ENCODE measurements at places on chromosomes 4 and X. TPM values are rescaled to one million over a fixed set of nuclear protein-coding genes. Genes with fewer than 3 reads are reported as not detected.

The PRKG2 gene
- not detected for polyA plus RNA-seq

- no peaks in the 10 kb centered on the region for H3K27me3 ChIP-seq
- no peaks in the 10 kb centered on the region for H3K4me1 ChIP-seq
- H3K36me3 ChIP-seq, result no peaks in the 10 kb centered on the region
- H3K4me3 ChIP-seq, result no peak overlapping the region
Observed at GRCh38 chrX:31280580-31280979, 208.7 kb upstream of the FTHL17 start.

DNA sequence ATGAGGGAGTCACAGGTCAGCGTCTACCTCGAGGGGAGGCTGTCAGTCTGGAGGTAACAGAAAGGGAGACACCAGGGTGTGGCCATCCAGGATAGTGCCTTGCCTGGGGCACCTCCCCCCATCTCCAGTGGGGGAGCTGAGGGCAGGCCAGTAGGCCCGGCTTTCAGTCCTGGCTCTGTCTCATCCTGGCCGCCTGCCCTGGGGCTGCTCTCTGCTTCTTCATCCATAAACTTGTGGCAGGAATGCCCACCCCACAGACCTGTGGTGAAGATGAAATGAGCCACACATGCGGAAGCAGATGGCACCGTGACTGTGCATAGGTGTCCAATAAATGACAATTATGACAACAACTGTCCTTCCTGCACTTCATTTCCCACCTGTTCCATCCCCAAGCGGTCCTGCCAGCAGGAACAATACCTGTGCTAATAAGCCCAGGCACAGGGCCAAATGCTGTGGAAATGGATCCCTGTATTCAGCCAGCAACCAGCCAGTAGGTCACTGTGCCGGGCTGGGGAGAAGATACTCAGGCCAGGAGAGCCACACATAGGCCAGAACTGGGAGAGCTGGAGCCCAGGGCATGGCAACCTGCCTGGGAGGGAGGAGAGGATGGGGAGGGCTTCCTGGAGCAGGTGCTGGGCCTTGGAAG is 30.2 kb downstream of the TRO start:
- no peaks in the 10 kb centered on the region for H3K36me3 ChIP-seq
- no peak overlapping the region for H3K27ac ChIP-seq

DNA sequence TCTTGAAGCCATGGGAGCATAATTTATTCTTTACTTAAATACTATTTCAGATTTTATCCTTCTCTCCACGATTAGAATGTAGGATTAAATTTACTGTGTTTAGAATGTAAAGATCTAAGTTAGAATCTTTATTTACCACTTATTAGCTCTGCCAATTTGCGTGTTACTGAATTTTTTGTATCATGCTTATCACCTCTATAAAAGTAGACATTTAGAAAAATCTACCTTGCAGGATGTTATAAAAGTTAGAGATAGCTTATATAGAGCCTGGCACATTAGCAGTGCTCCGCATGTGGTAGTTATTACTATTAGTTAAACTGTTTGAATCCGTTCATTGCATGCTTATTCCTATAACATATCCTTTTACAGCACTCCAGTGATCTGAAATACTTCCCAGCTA is 97.9 kb downstream of the BANK1 start:
- H3K4me3 ChIP-seq, result no peak overlapping the region
- no peak overlapping the region for H3K27ac ChIP-seq
- H3K36me3 ChIP-seq, result no peaks in the 10 kb centered on the region
- no peaks in the 10 kb centered on the region for H3K4me1 ChIP-seq

DNA sequence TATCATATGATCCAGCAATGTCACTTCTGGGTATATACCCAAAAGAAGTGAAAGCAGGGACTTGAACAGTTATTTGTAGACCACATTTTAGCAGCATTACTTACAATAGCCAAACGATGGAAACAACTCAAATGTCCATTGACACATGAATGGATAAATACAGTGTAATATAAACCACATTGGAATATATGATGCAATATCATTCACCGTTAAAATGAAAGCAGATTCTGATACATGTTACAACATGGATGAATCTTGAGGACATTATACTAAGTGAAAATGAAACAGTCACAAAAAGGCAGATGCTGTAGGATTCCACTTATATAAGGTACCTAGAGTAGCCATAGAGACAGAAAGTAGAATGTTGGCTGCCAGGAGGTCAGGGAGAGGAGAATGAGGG is 130.5 kb upstream of the SMAD1 start:
- no peaks in the 10 kb centered on the region for H3K27me3 ChIP-seq
- no peak overlapping the region for H3K4me3 ChIP-seq
- no peaks in the 10 kb centered on the region for H3K4me1 ChIP-seq
- H3K27ac ChIP-seq, result no peak overlapping the region
- DNase-seq, result no peak
